CD4-positive, alpha-beta T cell (primary cell): ENCODE measurements at places on chromosomes 1 and 21. TPM values are rescaled to one million over a fixed set of nuclear protein-coding genes. Genes with fewer than 3 reads are reported as not detected.

Gene HLX
- total RNA-seq: 0.39 TPM

Gene VTCN1
- not detected for total RNA-seq

Gene CIART
- 4.5 TPM for total RNA-seq

Gene DUSP10
- total RNA-seq: 70.9 TPM

Gene ASCL5
- 0.49 TPM for total RNA-seq

Gene CFAP74
- not detected for total RNA-seq

GRCh38 chr1:206735553-206736031 is 35.0 kb upstream of the IL19 start:
- H3K4me1 ChIP-seq: peaks cover 61% of the 10 kb centered on the region
- peak overlapping the region; percentile 74 for H3K27ac ChIP-seq
- H3K4me3 ChIP-seq: no peak overlapping the region
- no peaks in the 10 kb centered on the region for H3K27me3 ChIP-seq
- peaks cover 32% of the 10 kb centered on the region for H3K36me3 ChIP-seq
- no peak for DNase-seq

- no peaks in the 10 kb centered on the region for H3K36me3 ChIP-seq
- H3K4me3 ChIP-seq: no peak overlapping the region
- no peaks in the 10 kb centered on the region for H3K4me1 ChIP-seq
- DNase-seq: no peak
Measured at GRCh38 chr1:44144962-44145756, 3.7 kb upstream of the KLF18 start.

GRCh38 chr1:236064674-236065508 is at the start of gene NID1:
NID1 (minus strand) TSS chr1:236065090; CDS start chr1:236065079, 11 bp downstream.
- H3K36me3 ChIP-seq: no peaks in the 10 kb centered on the region
- peak within 1 kb of the TSS; percentile 38 for H3K4me3 ChIP-seq
- H3K4me1 ChIP-seq: peaks cover 35% of the 10 kb centered on the region
- H3K27ac ChIP-seq: no peak within 1 kb of the TSS
- peaks cover 20% of the 10 kb centered on the region for H3K27me3 ChIP-seq

DNA sequence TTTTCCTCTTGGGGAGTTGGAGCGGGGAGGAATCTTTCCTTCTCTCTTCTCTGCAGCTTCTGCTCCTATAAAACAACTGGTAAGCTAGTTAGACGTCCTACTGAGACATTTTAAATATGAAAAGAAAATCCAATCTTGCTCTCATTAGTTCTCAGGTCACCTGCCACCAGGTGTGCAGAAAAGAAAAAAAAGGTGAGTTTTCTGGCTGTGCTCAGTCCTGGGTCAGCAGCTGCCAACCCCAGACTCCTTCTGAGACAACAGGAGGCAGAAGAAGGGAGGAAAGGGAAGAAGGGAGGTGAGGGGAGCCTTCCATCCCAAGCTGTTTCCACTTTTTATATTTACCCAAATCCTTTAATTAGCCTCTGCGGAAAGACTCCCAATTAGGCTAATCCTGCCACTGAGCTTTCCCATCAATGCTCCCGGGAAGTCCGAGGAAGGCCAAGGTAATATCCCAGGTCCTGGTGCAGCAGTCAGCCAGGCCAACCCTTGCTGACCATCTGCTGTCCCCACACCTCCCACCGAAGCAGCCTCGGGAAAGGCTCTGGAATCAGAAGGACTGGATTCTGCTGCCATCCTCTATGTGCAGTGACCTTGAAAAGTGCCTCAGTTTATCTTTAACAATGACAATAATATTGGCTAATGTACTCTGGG is 33.4 kb downstream of the GLIS1 start:
- H3K4me1 ChIP-seq: no peaks in the 10 kb centered on the region
- no peaks in the 10 kb centered on the region for H3K36me3 ChIP-seq
- H3K27ac ChIP-seq: no peak overlapping the region

GRCh38 chr1:33971913-33972312 is 108.0 kb downstream of the HMGB4 start:
- no peak overlapping the region for H3K4me3 ChIP-seq
- no peaks in the 10 kb centered on the region for H3K36me3 ChIP-seq
- H3K27ac ChIP-seq: no peak overlapping the region
- DNase-seq: no peak

DNA sequence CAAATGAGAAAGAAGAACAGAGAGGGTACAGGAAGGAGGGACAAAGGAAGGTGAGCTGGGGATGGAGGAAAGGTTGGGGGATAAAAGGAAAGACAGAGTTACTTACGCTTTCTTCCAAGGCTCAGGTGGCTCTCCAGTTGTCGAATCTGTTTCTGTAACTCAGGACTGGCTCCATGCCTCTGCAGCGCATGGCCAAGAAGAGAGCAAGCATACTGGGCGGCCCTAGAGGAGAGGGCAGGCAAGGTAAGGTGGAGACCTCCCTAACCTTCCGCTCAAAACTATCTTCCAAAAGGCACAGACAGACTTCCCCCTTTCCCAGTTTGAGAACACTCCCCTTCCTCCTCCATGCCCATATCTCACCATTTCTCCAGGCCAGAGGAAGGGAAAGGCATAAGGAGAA is 922 bp downstream of the PEX11B start:
- no peak overlapping the region for H3K27ac ChIP-seq
- peaks cover 31% of the 10 kb centered on the region for H3K4me1 ChIP-seq
- no peak for DNase-seq

- no peaks in the 10 kb centered on the region for H3K36me3 ChIP-seq
- H3K27ac ChIP-seq: no peak overlapping the region
Measured at GRCh38 chr21:35988416-35989137, 71.7 kb downstream of the SETD4 start.

GRCh38 chr1:5374192-5374591 is 618.0 kb downstream of the NPHP4 start:
- H3K36me3 ChIP-seq: no peaks in the 10 kb centered on the region
- H3K4me1 ChIP-seq: peaks cover 22% of the 10 kb centered on the region
- no peaks in the 10 kb centered on the region for H3K27me3 ChIP-seq

DNA sequence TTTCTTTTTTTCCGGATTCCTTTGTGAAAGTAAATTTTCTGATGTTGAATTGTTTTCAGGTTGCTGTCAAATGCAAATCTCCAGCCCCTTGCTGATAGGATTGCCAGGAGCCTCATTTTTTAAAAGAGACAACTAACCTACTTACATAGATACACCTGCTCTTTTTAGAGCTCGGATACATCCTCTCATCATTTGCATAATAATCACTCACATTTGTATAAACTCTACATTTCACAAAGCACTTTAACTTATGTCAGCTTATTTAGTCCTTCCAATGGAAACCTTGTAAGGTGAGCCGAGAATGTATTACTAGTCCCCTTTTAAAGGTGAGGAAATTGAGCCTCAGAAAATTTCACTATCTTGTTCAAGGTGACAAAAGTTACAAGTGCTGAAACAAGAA is 84.8 kb downstream of the KCTD3 start:
- no peaks in the 10 kb centered on the region for H3K4me1 ChIP-seq
- DNase-seq: no peak
- H3K36me3 ChIP-seq: no peaks in the 10 kb centered on the region
- no peak overlapping the region for H3K4me3 ChIP-seq
- H3K27ac ChIP-seq: no peak overlapping the region

DNA sequence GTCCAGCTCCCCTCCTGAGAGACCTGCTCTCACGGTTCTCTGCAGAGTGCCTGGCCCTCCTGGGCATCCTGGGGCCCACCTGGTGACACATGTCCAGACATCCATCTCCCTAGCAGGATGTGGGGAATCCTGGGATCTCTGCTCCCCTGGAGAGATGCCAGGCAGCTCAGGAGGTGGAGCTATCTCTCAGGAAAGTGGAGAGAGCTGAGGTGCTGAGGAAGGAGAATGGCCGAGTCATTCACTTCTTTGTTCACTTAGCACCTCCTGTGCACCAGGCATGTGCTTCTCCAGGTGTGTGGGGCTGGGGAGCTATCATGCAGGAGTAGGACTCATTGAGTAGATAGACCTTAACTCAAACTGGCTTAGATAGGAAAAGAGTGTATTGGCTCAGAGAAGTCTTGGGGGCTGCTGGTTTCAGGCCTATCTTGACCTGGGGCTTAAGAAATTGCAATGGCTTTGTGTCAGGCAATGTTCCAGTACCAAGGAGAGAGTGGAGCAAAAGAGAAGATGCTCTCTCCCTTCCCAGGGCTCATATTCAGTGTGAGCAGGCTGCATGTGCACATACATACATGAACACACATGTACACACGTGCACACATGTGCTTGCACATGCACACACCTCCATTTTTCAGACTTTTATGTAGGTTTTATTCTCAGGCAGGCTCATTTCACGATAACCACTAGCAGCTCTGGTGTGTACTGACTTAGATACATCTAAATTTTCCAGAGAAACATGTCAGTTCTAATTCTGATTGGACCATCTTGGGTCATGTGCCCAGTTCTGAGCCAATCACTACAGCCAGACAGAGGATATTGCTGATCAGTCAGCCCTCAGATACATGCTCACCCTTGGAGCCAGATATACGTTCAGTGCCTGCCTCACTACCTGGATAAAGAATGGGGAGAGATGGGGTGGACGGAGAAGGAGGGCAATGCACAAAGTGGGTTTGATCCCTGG is 437.6 kb downstream of the PTPRU start:
- no peaks in the 10 kb centered on the region for H3K27me3 ChIP-seq
- H3K27ac ChIP-seq: no peak overlapping the region
- no peaks in the 10 kb centered on the region for H3K4me1 ChIP-seq

DNA sequence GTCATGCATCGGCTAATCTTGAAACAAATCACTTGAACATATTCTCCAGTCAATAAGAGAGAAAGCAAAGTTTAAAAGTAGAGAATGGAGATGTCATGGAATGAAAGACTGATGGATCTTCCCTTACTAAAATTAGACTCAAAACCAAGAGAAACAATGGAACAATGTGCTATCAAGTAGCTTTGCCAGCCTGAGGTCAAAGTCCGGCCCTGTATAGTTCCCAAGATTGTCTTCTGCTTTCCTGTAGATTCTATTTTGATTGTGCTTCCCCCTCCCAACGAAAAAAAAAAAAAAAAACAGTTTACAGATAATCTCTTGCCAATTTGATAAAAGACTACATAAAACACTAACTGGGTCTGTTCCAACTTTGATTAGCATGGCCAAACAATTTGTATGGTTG is 40.8 kb upstream of the KIRREL1 start:
- H3K27ac ChIP-seq: no peak overlapping the region
- no peaks in the 10 kb centered on the region for H3K36me3 ChIP-seq
- no peak for DNase-seq
- no peak overlapping the region for H3K4me3 ChIP-seq
- H3K4me1 ChIP-seq: no peaks in the 10 kb centered on the region
- no peaks in the 10 kb centered on the region for H3K27me3 ChIP-seq

GRCh38 chr1:115373305-115373704 is 35.3 kb upstream of the NGF start:
- H3K27ac ChIP-seq: no peak overlapping the region
- no peak overlapping the region for H3K4me3 ChIP-seq
- no peaks in the 10 kb centered on the region for H3K36me3 ChIP-seq
- no peak for DNase-seq

DNA sequence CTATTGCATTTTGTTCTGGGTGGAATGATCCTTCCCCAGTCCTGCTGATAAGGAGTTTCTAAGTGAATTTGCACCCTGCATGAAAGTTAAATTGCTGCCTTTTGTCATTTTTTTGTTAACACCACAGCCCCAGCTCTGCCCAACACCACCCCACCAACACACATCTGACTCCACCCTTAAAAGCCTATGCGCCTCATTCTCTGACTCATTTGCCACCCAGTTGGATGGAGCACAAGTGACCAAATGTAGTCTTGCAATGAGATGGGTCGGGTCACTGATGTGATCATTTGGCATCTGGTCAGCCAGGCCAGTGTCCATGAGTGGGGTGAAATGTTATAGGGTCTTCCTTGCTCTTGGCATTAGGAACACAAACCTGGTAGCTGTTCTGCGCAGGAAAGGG is 256.8 kb downstream of the KAZN start:
- no peaks in the 10 kb centered on the region for H3K4me1 ChIP-seq
- H3K36me3 ChIP-seq: no peaks in the 10 kb centered on the region
- peaks cover 2% of the 10 kb centered on the region for H3K27me3 ChIP-seq
- DNase-seq: no peak
- no peak overlapping the region for H3K4me3 ChIP-seq
- H3K27ac ChIP-seq: no peak overlapping the region

- DNase-seq: no peak
- H3K27ac ChIP-seq: no peak overlapping the region
- H3K36me3 ChIP-seq: no peaks in the 10 kb centered on the region
- no peak overlapping the region for H3K4me3 ChIP-seq
Measured at GRCh38 chr21:41750051-41750450, 16.8 kb downstream of the RIPK4 start.

DNA sequence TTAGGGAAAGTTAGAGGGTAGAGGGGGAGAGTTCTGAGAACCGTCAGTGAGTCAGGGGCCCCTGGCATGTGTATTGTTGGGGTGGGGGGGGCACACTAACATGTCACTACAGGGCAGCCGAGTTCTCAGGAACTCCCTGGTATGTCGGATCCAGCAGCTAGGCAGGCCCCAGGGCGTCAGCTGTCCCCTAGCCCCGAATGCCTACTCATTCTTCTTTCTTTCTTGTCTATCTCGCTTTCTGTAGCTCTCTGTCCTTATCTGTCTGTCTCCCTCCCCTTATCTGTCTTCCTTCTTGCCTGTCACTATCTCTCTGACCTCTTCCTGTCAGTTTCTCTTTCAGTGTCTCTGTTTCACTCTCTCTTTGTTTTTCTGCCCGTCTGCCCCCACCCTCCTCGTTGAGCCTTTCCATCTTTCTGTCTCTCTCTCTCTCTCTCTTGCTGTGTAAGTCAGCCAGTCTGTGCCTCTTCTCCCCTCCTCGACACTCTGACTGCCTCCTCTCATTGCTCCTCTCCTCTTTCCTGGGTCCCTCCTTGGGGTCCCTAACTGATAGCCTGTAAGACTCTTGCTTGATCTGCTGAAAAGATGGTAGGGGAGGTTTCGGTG is 2.4 kb downstream of the NTRK1 start:
- H3K27ac ChIP-seq: no peak overlapping the region
- peaks cover 60% of the 10 kb centered on the region for H3K27me3 ChIP-seq
- H3K4me3 ChIP-seq: no peak overlapping the region
- H3K4me1 ChIP-seq: peaks cover 39% of the 10 kb centered on the region
- no peak for DNase-seq

DNA sequence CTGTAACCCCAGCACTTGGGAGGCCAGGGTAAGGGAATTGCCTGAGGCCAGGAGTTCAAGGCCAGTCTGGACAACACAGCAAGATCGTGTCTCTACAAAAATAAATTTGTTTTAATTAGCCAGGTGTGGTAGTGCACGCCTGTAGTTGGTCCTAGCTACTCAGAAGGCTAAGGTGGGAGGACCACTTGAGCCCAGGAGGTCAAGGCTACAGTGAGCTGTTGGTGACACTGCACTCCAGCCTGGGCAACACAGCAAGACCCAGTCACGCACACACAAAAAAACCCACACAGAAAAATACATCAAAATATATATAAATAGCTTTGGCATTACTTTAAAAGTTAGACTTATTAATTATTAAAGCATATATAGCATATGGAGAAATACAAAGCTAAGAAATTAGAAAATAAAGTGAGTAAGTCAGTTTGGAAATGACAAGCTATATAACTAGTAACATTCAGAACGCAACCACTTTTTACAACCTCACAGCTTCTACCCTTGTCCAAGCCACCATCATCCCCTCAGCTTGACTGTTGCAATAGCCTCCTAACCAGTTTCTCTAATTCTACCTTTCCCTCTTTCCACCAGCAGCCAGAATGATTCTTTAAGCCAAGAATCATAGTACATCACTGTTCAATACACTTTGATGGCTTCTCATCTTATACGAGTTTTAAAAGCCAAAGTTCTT is 14.5 kb downstream of the PIK3R3 start:
- no peak overlapping the region for H3K27ac ChIP-seq
- no peaks in the 10 kb centered on the region for H3K27me3 ChIP-seq
- H3K4me1 ChIP-seq: no peaks in the 10 kb centered on the region
- no peak overlapping the region for H3K4me3 ChIP-seq
- no peak for DNase-seq
- H3K36me3 ChIP-seq: no peaks in the 10 kb centered on the region

- H3K36me3 ChIP-seq: no peaks in the 10 kb centered on the region
- no peaks in the 10 kb centered on the region for H3K4me1 ChIP-seq
- H3K4me3 ChIP-seq: no peak overlapping the region
- no peak for DNase-seq
Measured at GRCh38 chr1:64231654-64232053, 28.2 kb downstream of the UBE2U start.
